ENCODE measurements at places on chromosomes 6 and 20. TPM values are rescaled to one million over a fixed set of nuclear protein-coding genes. Genes with fewer than 3 reads are reported as not detected.

Gene PNPLA1
- total RNA-seq: 0.25 TPM

Gene ECT2L
- not detected for total RNA-seq

Gene ZBTB2
- 23.7 TPM for total RNA-seq

Gene RAD21L1
- not detected for total RNA-seq

Gene PDSS2
- 10.3 TPM for total RNA-seq

Gene RAET1G
- total RNA-seq: not detected

Gene PTCRA
- total RNA-seq: not detected

Gene OLIG3
- total RNA-seq: not detected

Gene DNPH1
- total RNA-seq: 62.6 TPM

Gene SNX5
- total RNA-seq: 299 TPM

Gene FAXC
- 0.16 TPM for total RNA-seq

Gene LAMA5
- 1,050 TPM for total RNA-seq

Gene GRM1
- not detected for total RNA-seq

Gene FAM184A
- 11.2 TPM for total RNA-seq

Gene IL17F
- total RNA-seq: not detected

Gene MANEA
- total RNA-seq: 17.1 TPM

Gene SESN1
- 25.3 TPM for total RNA-seq
